Bronchial epithelial cell (primary cell): ENCODE measurements at places on chromosomes 3 and 15. TPM values are rescaled to one million over a fixed set of nuclear protein-coding genes. Genes with fewer than 3 reads are reported as not detected.

The RHCG gene
- 247 and 322 TPM in 2 replicates for total RNA-seq

The CCK gene
- 1.1 and 2.7 TPM in 2 replicates for total RNA-seq

The COL6A6 gene
- total RNA-seq = under 0.01 TPM in 1 of 2 replicates, not detected in the other

The TGM5 gene
- under 0.01 and 1.8 TPM in 2 replicates for total RNA-seq

The HDAC11 gene
- 19.7 and 26.6 TPM in 2 replicates for total RNA-seq

The VGLL3 gene
- total RNA-seq = 0.64 and 1.1 TPM in 2 replicates

GRCh38 chr3:62570888-62571287, 197.5 kb upstream of the FEZF2 start:
- DNase-seq = no peak

- DNase-seq = no peak
Measured at GRCh38 chr3:125498630-125499029, 21.4 kb downstream of the SNX4 start.

GRCh38 chr15:75302318-75302717, 19.7 kb downstream of the GOLGA6D start:
- DNase-seq = no peak

DNA sequence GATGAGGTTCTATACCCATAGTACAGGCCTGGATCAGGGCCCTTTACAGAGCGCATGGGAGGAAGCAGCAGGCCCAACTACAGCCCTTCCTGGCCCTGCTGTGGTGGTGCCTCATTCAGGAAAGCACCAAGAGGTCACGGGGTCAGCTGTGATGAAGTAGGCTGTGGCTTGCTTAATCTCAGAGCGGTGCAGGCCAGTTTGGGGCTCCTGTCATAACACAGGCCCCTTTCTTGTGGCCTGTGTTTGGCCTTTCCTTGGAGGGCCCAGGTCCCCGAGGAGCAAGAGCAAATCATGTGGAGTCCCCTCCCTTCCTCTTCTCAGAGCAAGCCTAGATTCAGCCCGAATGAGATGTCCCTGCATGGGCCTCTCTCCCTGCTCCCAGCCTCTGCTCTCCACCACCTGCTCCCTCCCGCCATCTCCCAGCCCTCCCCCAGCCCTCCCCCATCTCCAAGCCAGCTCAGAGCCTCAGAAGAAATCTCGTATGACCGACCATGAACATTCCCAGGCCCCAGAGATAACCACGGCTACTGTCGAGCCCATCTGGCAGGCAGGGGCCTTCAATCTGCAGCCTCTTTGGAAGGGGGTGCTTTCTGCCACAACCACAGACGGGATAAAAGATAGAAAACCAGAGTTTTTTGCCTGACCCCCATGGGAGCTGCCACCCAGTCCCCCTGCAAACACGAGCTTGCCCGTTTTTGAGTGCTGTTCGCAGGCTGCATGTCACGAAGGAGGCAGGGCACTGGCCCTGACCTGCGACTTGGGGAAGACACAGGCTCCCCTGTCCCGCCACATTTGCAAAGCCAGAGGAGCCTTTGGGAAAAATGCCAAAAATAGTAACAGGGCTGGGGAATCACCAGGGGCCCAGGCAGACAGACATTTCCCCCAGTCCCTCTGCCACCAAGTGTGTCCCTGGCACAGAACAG, 32.3 kb upstream of the DUSP7 start:
- DNase-seq = no peak

DNA sequence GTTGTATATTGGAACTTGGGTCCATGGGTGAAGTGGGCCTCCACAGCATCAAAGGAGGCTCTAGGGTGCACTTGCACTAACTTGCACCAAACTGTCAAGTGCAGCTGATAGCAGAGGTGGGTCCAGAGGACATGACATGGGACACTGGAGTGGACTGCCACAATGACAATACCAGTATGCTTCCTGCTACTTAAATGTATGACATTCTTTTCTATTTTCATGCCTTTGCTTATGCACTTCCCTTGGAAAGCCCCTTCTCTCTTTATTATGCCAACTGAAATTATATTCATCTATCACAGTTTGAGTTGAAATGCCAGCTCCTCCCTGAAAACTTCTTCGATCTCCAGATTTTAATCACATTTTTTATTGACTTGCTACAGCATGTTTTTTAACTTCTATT, 101.8 kb downstream of the CFAP20DC start:
- DNase-seq = no peak

DNA sequence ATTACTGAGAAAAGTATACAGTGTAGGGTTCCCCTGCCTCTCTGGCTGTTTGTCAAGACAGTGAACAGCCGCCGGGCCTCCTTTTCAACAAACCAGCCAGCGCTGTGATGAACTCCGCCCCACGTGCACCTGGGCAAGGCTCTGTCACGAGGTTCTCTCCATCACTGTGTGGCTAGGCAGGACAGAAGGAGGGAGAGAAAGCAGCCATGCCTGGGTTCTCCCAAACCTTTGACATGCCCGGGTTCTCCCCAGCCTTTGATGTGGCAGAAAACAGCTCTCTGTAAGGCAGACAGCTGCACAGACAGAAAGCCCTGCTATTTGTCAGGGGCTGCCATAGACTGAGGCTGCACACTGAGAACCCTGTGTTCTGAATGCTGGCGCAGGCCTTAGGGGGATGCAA, 101.4 kb upstream of the TRPM1 start:
- no peak for DNase-seq
